ENCODE measurements at places on chromosomes 3 and 15.

- peak; percentile 47 for DNase-seq
These were observed 10.3 kb upstream of the KIF7 start for GRCh38 chr15:89665449-89666181.

DNA sequence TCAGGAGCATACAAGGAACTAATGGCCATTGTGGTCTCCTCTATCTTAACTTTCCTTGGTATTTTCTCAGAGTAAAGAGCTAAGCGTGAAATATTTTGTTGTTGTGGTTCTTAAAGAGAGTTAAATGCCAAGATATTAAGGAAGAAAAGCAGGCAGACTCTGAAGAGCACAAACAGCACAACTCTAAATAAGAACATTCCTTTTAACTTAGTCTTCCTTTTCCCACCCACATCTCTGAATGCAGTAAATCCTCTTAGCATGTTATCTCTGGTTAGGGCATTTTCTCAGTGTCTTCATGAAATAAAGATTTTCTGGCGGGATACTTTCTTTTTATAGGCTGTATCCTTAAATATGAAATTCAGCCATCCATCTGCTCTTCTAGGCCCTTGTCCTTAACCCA is 1.5 kb downstream of the GPR87 start:
- no peak for DNase-seq

GRCh38 chr3:10116138-10116460 is 624 bp downstream of the BRK1 start:
- peak; percentile 9 for DNase-seq

DNA sequence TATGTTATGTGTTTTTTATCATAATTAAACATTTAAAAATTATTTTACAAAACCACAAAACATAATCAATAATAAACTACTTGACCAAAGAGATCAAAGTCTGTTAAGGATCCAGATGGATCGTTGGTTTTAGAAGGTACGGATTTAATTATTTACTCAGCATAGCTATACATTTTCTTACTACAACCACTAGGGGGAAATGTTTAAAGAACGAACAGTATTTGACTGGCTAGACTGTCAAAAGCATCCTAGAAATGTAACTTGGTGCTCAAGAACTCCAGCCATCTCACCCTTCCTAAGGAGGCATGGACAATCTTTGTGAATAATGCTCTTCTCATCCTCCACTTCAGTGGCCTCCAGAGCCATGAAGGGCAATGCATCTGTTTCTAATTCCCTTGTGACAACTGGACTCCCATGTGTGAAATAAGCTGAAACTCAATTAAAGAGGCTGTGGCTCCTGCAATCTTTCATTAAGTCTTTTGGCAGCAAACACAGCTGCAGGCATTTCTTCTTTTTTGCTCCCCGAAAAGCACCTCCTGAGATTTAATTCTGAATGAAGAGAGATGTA is 94.7 kb upstream of the TUSC7 start:
- DNase-seq, result no peak

DNA sequence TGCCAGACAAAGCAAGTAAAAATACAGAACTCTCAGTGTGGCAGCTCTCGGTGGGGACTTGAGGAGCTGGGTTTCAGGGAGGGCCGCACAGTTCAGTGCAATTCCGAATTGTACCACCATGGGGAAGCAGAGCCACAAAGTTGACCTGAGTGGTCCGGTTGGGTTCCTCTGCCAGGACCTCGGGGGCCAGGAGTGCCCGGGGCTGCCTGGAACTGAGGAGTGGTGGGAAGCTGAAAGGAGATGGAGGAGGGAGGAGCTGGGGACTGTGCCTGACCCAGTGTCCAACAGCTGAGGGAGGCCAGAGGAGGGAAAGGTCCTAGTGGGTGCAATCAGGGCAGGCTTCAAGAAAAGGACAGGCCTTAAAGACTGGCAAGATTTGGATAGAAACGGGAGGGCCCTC is 32.2 kb upstream of the TRH start:
- peak; percentile 48 for DNase-seq

DNA sequence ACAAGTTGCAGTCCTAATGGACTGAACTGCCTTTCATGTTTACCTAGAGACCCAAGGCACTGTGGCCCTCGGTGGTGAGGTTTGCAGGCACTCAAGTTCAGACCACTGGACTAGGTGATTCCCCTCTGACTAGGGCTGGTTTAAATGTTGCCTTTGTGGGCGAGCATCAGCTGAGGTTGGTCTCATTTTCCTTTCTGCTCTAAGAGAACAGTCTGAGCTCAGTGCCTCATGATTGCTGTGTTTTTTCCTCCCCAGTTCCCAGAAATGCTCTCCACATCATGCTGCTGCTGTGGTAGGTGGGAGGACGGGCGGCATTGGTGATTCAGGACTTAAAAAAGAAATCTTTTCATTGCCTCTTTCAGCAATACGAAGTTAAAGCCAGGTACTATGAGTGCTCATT is 237.2 kb downstream of the MBNL1 start:
- no peak for DNase-seq

GRCh38 chr15:58247855-58248842 is 110.0 kb downstream of the AQP9 start:
- DNase-seq, result no peak

- DNase-seq, result no peak
These were observed 33.6 kb downstream of the KIF15 start for GRCh38 chr3:44795197-44795596.

GRCh38 chr3:104279617-104280016 is 1087.1 kb upstream of the ALCAM start:
- no peak for DNase-seq

DNA sequence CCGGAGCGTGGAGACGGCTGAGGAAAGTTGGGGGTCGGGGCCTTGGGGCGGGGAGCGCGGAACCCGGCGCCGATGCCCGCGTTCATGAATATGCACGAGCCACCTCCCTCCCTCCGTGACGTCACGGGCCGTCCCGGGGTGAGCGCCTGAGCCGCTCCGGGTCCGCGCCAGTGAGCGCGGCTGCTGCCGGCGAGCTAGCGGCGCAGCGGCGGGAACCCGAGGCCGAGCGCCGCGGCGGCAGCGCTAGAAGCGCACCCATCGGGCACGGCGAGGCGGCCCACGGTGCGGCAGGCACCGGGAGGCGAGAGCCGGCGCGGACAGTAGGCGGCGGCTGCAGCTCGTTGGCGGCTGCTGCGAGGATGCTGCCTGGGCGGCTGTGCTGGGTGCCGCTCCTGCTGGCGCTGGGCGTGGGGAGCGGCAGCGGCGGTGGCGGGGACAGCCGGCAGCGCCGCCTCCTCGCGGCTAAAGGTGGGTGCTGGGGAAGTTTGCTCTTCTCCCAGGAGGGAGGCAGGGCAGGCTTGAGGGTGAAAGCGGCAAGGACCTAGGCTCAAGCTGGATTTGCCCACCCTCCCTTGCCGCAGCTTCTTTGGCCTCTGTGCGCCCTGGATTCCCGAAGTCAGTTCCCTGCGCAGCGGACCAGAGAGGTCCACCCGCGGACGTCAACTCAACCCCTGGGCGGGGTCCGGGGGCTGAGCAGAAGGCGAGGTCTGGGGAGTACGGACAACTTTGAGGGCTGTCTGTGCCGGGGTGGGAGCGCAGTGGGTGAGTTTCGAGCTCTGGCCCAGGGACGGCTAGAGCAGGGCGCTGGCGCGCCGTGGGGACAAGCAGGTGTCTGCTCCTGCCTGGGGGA is at the start of gene CLSTN2:
Gene CLSTN2 (plus strand): TSS at position 170 of the 850 bp plus-strand sequence.
- peak; percentile 72 for DNase-seq

GRCh38 chr3:117126946-117127546 is 417.5 kb downstream of the TUSC7 start:
- no peak for DNase-seq

- DNase-seq, result peak; percentile 61
These were observed 7.5 kb downstream of the CMTM7 start for GRCh38 chr3:32399030-32399620.

GRCh38 chr3:148950806-148951205 is 40.5 kb upstream of the GYG1 start:
- no peak for DNase-seq

- DNase-seq, result no peak
These were observed 244.7 kb upstream of the TBL1XR1 start for GRCh38 chr3:177441813-177442646.

DNA sequence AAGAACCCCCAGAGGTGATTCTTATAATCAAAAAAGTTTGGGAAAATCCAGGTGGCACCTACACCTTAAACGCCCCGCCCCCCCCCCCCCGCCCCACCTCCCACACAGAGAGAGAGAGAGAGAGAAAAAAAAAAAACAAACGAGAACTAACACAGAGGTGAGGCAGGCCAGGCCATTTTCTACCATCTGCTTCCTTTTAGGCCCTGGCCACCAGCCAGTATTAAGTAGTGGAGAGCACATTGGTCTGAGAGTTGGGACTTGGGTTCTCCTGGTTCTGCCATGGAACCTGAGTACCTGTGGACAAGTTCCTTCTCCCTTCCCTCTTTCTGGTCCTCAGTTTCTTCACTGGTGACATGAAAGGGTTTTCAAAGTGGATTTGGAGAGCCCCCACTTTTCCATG is 60.6 kb downstream of the SLC6A11 start:
- no peak for DNase-seq

- no peak for DNase-seq
These were observed 22.0 kb upstream of the DOCK3 start for GRCh38 chr3:50652709-50653108.

DNA sequence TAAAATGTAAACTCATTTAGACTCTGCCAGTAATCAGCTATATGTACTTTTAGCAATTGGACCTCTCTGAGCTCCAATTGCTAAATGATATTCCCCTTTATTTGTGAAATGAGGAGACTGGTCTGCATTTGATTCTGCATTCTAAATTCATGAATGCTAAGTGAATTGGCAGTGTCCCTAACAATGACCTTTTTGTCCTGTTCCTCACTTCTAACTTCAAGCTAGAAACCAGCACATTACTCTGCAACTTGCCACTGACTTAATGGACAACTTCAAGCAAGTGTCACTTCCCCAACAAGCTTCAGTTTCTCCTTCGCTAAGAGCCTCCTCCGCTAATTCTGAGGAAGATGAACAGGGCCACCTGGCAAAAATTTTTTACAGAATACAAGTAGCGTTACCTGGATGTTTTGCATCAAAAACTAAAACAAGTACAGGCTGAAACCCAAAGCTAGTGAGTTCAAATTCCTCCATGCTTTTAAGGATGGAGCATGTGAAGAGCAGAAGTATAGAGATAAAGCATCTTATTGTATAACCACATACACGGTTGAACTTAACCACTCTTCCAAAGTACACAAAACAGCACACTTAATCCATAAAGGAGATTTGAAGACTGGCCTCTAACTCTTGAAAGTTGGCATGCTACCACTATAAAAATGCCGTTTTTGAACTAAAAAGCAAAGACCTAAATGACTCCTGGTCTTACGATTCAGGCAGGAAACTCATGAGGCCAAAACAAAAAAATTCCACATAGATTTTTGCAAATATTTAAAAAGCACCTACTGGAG is 207.6 kb downstream of the MAGI1 start:
- DNase-seq, result no peak

DNA sequence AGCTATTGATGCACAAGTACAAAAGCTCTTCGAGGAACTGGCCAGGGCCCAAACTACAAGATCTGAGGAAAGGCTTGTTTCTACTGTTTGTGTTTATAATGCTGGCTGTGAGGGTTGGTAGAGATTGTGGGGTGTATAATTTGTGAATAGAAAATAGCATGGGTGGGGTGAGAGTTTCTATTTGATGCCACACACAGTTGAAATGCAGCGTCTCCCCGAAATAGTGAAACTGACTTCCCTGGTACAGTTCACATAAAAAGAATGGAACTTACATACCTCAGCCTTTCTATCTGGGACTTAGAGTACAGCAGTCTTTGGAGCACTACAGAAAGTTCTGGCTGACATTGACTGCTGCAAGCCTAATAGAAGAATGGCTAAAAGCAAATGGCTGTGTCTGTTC is 91.3 kb downstream of the DTWD1 start:
- DNase-seq, result no peak

- DNase-seq, result no peak
These were observed 57.0 kb upstream of the ZNF148 start for GRCh38 chr3:125431912-125432790.

DNA sequence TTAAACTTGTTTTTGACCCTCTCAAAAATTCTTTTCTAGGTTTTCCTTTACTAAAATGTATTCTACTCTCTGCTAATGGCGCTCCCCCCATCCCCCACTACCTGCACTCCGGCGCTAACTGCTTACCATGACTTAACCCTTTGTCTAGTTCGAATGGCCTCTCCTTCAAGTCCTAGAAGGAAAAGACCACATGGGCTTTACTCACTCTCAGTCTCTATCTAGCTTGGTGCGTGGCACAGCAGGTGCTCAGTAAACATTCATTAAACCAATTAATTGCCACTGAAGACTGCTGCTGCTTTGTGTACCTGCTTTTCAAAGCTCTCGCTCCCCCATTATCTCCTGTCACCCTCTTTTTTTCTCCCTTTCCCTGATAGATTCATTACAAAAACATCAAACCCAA is 457.7 kb upstream of the THRB start:
- no peak for DNase-seq

GRCh38 chr15:49438962-49439631 is 16.1 kb downstream of the FGF7 start:
- DNase-seq, result no peak

DNA sequence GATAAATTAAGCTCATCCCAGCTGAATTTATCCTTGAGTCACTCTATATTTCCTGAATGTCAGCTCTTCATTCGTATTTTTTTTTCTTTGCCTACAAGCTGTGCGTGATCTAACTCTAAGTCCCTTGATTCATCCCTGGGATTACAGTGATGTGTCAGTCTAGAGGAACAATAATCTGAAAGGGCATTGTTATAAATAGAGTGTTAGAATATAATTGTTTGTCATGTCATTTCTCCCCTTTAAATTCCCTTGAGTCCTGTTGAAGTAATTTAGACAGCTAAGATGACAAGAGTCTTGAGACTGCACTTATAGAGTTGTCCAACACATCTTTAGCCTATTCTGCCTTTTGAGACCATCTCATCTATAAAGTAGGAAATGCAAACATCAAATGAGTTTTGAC is 621.8 kb downstream of the ZIC1 start:
- DNase-seq, result no peak

DNA sequence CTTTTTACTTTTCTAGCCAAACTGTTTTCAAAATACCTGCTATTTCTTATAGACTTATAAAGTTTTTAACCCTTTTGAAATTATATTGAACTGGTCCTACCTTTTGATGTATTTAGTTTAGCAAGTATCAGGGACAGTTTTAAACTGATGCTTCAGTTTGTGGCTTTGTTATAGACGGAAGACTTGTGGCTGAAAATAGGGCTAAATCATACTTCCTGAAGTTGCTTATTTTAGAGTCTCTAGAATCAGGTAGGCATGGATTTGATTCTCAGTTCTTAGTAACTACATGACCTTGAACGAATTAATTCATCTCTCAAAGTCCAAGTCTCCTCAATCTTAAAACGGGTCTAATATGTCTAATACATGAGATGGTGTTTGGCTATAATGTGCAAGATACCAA is 322.8 kb downstream of the RAP2B start:
- DNase-seq, result no peak

DNA sequence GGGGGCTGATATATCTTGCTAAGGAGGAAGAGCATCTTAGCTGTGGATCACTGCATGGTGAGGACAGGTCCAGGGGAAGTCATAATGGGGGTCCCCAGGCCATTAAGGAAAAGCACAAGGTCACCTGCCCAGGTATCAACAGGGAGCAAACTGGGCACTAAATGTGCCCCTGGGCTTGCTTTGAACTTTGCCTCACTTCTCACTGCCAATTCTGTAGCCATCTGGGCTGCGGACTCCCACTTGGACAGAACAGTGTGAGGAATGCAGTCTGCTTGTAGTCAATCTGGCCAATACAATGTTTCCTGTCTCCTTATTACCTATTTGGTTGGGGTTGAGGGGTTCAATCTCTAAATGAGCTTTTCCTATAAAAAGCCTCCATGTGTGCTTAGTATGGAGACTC is 21.3 kb downstream of the ARRDC4 start:
- no peak for DNase-seq
